ENCODE measurements at places on chromosomes 13 and 19.

DNA sequence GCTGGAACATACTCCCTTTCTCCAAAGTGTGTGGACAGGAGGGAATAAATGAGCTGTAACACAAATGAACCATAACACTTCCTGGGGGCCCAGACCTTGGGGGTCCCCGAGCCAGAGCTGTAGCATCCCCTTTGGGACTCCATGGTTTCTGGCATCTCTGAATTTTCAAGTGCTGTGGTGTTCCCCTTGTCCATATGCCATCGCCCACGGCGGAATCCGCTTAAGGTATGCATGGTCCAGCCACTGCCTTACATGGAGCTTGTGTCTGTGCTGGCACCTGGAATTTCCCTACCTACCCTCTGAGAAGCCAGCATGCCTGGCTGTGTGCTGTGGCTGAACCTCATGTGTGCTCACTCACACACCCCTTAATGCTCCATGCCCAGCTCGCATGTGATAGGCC, 943.6 kb downstream of the SLITRK1 start:
- no peak for DNase-seq

DNA sequence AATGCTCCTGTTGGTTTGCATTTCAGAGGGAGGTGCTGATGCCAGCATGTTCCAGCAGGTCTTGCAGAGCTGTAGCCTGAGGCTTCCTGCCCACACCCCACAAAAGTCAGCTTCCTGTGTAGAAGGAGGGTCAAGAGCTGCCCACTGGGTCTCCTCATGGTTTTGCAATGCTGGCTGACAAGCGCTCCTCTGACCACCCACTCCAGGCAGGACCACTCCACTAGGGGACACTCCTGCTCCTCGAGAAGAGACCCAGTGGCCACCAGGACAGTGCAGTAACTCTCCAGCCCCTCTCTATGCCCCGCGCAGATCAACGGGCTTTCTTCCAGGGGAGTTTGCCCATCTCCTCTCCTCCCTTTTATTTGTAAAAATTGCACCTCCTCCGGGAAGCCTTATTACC, 72.9 kb upstream of the UQCRFS1 start:
- DNase-seq = no peak

DNA sequence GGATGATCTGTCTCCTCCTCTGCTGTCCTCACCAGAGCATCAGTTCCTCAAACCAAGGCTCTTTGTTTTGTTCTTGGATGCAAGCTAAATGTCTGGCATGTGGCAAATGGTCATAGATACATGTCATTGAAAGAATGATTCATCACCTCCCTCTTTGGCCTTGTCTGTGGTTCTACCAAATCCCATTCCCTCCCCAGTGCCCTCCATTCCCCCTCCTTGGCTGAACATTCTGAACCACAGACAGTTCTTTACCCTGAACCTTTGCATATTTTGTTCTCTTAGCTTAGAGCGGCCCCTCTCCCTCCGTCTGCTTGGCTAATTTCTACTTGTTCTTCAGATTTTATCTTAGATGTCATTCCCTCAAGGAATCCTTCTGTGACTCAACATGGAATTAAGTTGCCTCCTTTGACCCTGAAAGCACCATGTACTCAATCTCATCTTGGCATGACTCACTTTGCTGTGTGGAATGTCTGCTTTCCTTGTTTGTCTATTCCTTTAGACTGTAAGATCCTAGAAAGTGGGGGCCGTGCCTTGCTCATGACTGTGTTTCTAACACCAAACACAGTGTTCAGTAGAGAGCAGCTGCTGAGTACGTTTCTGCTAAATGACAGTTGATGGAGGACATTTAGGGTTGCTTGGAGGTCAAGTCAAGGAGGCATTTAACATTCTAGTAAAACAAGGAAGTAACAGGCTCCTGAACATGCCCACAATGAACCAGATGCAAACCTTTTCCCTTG, 8.1 kb downstream of the ALOX5AP start:
- no peak for DNase-seq

- DNase-seq = no peak
Observed at GRCh38 chr19:30093966-30094755, 152.1 kb downstream of the URI1 start.

GRCh38 chr13:25762281-25762680, 289.5 kb downstream of the SHISA2 start:
- DNase-seq = no peak

GRCh38 chr19:14138576-14139265, 2.3 kb upstream of the ASF1B start:
- no peak for DNase-seq

GRCh38 chr19:343941-344624, 513 bp downstream of the MIER2 start:
- DNase-seq = no peak

DNA sequence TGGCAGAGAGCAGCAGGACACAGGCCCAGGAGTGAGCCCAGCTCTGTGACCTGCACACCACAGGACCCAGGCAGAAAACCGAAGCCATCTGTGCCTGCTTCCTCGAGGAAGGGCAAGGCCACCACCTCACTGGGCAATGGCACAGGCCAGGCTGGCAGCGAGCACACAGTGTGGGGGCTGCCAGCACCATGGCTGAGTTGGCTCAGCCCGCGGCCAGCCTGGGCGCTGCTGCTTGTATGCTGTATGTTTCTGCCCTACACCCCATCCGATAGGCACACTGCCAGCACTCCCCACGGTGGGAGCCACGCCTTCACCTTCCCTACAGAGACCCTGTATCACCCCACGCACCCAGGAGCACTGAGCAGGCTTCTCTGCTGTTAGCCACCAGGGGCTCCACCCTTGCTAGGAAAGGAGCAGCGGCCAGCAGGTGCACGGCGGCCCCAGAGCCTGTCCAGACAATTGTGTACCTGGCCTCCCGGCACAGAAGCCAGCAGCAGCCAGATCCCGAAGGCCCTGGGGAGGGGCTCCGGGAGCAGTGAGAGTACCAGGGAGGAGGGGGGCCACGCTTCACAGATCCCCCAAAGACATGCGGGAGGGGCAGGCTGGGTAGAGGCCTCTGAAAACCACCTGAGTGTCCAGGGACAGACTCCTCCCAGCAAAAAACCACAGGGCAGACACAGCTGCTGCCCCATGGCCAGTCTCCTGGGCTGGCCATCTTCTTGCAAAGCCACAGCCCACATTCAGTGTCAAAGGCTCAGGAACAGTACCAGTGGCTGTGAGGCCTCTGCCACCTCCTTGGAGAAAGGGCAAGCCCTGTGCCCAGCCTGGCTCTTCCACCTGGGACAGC, 56.1 kb downstream of the MLLT1 start:
- no peak for DNase-seq

DNA sequence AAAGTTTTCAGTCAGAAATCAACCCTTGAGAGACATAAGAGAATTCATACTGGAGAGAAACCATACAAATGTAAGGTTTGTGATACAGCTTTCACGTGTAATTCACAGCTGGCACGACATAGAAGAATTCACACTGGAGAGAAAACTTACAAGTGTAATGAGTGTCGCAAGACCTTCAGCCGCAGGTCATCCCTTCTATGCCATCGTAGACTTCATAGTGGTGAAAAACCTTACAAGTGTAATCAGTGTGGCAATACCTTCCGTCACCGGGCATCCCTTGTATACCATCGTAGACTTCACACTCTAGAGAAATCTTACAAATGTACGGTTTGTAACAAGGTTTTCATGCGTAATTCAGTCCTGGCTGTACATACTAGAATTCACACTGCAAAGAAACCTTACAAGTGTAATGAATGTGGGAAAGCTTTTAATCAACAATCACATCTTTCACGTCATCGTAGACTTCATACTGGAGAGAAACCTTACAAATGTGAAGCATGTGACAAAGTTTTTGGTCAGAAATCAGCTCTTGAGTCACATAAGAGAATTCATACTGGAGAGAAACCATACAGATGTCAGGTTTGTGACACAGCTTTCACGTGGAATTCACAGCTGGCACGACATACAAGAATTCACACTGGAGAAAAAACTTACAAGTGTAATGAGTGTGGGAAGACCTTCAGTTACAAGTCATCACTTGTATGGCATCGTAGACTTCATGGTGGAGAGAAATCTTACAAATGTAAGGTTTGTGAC, 15.7 kb upstream of the ZNF701 start:
- no peak for DNase-seq

GRCh38 chr13:27481766-27482165, 31.4 kb upstream of the MTIF3 start:
- DNase-seq = peak; percentile 3

DNA sequence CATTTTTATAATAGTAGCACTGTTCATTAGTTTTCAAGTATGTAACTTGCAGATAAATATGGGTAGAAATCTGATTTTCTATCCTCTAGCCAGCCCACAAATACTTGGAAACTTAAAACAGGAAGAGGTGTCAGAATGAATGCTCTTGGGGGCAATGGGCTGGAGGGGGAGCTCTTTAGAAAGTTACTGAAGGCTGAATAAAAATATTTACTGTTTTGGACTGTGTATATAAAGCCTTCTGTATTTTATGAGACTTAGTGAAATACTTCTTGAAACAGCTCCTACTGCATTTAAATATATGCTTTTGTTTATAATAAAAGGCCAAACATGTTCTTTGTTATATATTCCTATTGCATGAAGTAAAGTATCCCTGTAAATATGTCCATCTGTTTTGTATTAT, 138.8 kb downstream of the RGCC start:
- DNase-seq = no peak

GRCh38 chr13:76917095-76917494, 30.9 kb upstream of the KCTD12 start:
- DNase-seq = no peak

GRCh38 chr13:49669735-49670309, 21.5 kb downstream of the EBPL start:
- DNase-seq = no peak

- DNase-seq = no peak
Observed at GRCh38 chr19:48398375-48399235, 5.1 kb downstream of the GRIN2D start.

- peak; percentile 72 for DNase-seq
Observed at GRCh38 chr19:11089254-11090013, at the start of gene LDLR. TSS of gene LDLR (plus strand) at chr19:11089463. CDS start at chr19:11089549, 86 bp downstream.

- no peak for DNase-seq
Observed at GRCh38 chr13:40002016-40002415, 346.6 kb downstream of the COG6 start.

GRCh38 chr13:31149604-31150003, 12.1 kb downstream of the HSPH1 start:
- no peak for DNase-seq

GRCh38 chr19:16825312-16826052, 3.7 kb upstream of the SIN3B start:
- DNase-seq = no peak

DNA sequence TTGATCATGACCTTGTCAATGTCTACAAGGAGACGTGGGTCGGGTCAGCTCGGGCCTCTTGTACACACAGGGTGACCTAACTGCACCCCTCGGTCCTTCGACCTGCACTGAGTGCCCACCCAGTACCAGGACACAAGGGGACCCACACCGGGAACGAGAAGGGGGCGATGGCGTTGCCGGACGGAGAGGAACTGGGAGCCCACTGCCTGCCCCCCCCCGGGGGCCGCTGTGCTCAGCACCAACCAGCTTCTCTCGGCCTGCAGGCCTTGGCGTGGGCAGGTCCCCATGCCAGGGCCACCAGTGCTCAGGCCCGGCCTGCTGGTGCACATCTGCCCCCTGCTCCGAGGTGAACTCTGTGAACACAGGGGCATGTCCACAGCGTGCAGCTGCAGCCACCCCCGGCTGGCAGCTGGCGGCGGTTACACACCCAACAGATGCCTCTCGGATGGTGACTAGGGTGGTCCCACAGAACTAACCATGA, 14.1 kb downstream of the CFD start:
- DNase-seq = no peak

DNA sequence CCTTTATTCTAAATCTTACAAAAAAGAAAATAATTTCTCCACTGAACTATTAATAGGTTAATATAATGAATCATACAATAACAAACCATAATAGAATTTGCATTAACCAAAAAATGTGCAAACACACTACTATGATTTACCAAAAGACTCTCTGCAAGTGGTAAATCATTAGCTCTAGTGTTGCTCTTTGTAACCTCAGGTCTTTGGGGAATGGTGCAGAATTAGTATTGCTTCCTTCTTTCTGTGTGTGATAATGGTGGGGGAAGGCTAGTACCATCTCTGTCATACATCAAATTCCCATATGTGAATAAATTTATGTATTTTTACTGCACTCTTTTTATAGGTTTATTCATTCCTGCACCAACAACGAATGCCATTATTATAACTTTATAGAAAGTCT, 105.1 kb downstream of the COG6 start:
- no peak for DNase-seq

DNA sequence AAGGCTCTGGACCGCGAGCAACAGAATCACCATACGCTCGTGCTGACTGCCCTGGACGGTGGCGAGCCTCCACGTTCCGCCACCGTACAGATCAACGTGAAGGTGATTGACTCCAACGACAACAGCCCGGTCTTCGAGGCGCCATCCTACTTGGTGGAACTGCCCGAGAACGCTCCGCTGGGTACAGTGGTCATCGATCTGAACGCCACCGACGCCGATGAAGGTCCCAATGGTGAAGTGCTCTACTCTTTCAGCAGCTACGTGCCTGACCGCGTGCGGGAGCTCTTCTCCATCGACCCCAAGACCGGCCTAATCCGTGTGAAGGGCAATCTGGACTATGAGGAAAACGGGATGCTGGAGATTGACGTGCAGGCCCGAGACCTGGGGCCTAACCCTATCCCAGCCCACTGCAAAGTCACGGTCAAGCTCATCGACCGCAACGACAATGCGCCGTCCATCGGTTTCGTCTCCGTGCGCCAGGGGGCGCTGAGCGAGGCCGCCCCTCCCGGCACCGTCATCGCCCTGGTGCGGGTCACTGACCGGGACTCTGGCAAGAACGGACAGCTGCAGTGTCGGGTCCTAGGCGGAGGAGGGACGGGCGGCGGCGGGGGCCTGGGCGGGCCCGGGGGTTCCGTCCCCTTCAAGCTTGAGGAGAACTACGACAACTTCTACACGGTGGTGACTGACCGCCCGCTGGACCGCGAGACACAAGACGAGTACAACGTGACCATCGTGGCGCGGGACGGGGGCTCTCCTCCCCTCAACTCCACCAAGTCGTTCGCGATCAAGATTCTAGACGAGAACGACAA, 1.8 kb downstream of the PCDH17 start:
- DNase-seq = no peak

- no peak for DNase-seq
Observed at GRCh38 chr19:2798733-2799132, 13.4 kb downstream of the THOP1 start.

GRCh38 chr13:99419591-99420243, 81.6 kb upstream of the TM9SF2 start:
- DNase-seq = no peak

DNA sequence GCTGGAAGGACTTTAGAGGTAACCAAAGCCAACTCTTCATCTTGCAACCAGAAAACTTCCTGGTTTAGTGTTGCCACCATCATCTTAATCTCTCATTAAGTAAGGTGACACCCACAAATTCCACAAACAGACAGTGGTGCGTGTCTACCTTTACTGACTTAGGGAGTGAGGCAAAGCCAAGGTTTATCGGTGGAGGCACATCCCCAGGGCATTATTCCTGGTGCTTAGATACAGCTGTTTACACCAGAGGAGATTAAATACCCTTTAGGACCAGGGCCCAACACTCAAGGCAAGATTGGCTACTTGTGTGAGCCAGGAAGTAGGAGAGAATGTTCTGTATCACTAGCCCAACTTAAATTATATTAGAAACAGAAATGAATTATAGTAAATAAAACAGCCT, 9.5 kb downstream of the STOML3 start:
- DNase-seq = no peak
